Hepatic stellate cell (primary cell): ENCODE measurements at places on chromosomes 12 and 14.
A peak's percentile ranks its signal among the peaks of the same experiment; 100 is the strongest.

DNA sequence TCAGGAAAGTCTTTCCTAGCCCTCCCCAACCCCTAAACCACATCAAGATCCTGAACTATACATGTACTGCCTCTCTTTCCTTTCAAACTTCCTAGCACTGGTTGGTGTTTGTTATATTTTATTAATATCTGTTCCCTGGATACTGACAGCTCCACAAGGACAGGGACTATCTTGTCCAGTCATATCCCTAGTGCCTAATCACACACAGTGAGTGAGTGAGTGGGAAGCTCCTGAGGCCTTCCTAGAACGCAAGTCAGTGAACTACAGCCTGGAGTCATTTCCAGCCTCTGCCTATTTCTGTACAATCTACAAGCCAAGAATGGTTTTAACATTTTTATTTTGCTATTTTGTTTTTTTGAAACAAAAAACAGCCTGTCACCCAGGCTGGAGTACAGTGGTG, 7.5 kb upstream of the ACTR6 start:
- no peak for DNase-seq

- peak; percentile 1 for DNase-seq
Observed at GRCh38 chr14:66403183-66403582, 83.0 kb upstream of the CCDC196 start.

DNA sequence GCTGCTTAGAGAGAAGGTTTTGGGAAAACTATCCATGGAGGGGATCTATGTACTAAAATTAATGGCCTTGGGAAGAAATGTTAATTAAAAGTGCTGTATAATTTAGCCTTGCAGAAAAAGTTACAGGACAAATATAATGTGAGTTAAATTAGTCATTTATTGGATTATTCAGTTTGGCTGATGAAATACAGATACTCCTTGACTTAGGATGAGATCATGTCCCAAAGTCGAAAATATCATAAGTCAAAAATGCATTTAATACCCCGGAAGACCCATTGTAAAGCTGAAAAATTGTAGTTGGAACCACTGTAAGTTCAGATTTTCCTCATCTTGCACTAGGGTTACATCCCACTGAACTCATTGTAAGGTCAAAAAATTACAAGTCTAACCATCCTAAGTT, 9.7 kb downstream of the RTRAF start:
- no peak for DNase-seq

- DNase-seq = peak; percentile 68
Observed at GRCh38 chr14:105465209-105466031, 9.2 kb upstream of the CRIP2 start.

DNA sequence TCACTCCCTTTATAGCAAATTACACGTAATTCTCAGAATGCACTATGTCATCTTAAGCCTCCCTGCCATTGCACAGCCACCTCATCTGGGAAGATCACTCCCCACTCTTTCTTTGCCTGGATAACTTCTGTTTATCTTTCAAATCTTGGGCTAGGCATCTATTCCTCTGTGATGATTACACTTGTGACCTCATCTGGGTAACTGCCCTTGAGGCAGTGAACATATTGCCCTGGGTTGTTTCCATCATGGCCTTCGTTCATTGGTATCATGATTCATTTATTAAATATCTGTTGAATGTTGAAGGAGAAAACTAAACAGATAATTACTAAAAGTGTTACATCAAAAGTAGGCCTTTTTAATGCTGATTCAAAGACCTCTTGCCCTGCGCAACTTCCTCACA, 26.2 kb upstream of the PDE3A start:
- DNase-seq = no peak

GRCh38 chr14:54774824-54775223, 127.8 kb downstream of the GCH1 start:
- no peak for DNase-seq

DNA sequence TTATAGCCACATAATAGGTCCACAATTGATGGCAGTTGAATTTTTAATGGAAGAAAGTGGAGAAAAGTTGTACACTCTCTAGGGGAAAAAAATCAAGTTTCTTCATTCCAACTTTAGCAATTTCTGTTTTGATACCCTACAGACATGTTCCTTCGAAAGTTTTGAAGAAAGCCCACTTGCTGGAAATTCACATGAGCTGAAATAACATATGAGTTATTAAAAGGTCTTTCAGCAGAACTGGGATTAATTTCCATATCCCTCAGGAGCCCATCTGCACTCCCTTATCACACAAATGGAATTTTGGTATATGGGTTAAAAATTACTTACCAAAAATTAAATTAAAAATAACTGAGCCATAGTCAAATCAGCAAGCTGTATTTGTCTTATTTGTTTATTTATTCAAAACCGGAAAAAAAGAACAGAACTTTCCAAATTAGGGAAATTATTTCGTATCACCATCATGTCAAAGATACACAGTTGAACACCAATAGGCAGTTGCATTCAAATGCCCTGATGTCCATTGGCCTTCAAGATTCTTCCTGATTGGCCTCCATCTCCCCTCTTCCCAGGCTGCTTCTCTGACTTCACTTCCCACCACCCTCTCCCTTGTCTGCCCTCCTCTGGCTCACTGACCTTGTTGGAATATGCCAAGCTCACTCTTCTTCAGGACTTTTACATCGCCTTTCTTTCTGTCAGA, 445.5 kb downstream of the EGLN3 start:
- DNase-seq = no peak

DNA sequence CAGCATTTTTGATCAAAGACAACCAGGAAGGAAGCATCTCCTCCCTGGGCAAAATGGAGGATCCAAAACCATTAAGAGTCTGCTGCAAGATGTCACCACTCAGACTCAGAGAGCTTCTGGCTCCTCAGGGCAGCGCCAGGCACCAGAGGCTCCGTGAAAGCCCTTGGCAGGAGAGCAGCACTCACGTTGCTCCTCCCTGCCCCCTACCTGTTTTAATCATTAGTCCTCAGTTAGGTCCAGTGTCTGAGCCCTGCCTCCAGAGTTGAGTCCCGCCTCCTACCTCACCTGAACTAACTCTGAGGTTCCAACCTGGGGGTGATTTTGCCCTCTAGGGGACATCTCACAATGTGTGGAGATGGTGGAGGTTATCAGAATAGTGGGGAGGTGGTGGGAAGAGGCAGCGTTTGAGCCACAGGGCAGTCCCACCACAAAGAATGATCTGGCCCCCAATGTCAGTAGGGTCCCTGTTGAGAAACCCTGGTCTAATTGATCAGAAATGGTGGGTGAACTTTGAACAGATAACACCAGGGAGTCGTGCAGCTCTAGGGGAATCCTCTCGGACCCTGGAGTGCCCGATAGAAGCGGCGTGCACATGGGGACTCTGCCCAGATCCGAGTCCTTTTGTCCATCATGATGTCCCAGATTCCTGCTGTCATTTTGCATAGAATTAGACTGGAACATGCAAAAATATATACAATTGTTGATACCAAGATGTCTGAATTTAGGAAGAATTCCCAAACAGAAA, 156.7 kb upstream of the DIO3 start:
- DNase-seq = no peak

DNA sequence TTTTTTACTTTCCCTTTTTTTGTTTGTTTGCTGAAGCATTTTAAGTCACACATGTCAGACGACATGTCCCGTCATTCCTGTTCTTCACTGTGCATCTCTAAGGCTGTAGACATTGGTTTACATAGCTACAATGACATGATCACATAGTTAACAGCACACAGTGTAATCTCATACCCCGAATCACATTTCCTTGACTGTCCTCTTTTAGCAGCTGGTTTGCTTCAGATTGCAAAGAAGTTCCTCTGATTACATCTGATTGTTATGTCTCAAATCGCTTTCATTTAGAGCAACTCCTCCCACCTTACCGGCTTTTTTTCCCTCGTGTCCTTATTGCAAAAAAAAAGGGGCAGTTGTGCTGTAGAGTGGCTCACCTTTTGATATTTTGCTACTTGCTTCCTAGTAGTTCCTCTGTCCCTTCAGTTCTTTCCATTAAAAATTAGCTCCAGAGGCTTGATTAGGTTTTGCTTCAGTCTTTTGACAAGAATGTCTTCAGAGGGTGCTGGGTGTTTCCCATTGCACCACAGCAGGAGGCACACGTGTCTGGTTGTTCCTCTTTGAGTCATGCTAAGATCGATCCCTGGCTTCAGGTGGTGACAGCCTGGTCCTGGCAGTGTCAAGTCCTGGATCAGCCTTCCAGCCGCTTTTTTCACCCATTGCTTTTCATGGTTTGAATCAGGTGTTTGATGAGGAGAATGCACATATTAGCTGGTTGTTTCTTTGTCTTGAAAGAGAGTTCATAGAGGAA, 35.0 kb downstream of the ZNF664 start:
- no peak for DNase-seq

- no peak for DNase-seq
Observed at GRCh38 chr14:86481104-86481503, 951.2 kb downstream of the FLRT2 start.

DNA sequence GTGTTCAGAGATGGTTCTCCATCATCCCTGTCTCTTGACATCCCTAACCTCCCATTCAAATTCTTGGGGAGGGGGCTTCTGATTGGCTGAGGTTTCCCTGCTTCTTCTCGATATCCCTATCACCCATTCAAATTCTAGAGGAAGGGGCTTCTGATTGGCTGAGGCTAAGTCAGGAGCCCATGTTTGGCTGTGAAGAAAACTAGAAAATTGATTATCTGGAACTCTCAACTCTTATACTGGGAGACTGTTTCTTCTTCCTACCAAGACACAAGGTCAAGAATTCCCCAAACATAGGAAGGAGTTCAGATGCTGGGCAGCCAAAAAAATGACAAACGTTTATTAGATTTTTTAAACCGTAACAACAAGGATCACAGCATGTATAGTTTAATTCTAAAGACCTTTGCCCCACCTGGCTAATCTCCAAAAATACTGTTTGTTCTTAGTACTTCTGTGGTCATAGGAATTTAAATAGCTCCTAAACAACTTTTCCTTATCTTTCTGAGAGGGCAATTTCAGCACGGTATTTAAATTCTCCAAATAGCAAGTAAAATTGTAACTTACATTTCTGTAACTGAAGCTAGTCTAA, 26.4 kb downstream of the SPIC start:
- DNase-seq = no peak

DNA sequence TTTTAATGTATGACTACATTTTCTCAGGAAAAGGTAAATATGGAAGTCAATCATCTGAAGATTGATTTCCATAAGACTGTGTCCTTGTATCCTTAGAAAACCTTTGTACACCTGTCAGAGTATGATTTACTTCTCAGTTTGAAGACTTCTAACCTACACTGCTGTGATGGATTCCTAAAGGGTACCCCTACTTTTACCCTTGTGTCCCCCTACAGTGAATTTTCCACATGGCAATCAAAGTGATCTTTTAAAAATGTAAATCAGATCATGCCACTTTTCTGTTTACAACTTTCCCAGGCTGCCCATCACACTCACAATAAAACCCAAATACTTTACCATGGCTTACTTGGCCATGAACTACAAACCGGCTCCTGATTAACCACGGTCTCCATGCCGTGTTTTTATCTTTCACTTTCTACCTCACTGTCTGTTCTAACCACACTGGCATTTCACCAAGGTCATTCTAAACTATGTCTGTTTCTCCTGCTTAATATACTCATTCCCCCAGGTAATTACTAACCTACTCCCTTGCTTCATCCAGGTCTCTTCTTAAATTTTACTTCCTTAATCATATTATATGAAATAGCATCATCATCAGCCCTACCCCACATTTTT, 8.1 kb downstream of the DNAI7 start:
- no peak for DNase-seq

DNA sequence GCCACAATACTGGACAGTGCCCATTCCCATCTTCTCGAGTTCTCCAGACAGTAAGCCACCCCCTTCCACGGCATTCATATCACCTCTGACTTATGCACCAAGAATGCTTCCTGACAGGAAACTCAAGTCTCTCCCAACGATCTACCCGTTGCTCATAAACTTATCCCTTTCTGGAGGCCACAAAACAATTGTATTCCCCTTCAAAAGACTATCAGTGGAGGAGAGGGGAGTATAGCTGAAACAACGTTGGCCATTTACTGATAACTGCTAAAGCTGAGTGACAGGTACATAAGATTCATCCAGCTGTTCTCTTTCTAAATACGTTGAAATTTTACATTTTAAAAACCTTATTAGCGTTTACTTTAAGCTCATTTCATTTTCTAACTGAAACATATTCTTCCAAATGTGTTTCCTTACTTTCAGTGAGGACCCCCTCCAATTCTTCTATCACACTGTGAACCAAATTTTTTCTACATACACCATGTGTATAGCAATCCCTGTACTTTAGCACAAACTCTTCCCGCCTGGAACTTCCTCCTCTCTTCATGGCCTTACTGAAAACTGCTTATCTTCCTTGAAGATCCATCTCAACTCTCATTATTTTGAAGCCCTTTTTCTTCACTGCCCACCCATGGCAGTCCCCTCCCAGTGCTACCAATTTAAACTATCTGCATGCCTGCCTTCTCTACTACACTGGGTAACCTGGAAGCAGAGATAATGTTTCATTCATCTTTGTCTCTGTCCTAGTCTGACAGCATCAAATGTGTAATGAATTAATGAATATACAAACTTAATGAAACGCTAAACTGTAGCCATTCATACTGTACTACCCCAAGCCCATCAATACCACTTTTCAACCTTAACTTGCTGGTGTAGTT, 28.8 kb downstream of the ATXN2 start:
- DNase-seq = peak; percentile 74

GRCh38 chr12:50567926-50568325, 63.1 kb downstream of the DIP2B start:
- DNase-seq = no peak

GRCh38 chr12:6229224-6230218, 29.3 kb downstream of the CD9 start:
- DNase-seq = peak; percentile 77

GRCh38 chr12:29581631-29582030, 84.1 kb upstream of the OVCH1 start:
- DNase-seq = peak; percentile 27

GRCh38 chr12:30934811-30935210, 8.3 kb downstream of the TSPAN11 start:
- DNase-seq = no peak

- no peak for DNase-seq
Observed at GRCh38 chr14:77923131-77923936, 123.4 kb downstream of the ADCK1 start.

GRCh38 chr14:73381380-73382013, 76.8 kb downstream of the NUMB start:
- no peak for DNase-seq

GRCh38 chr12:28242496-28243309, 52.4 kb downstream of the CCDC91 start:
- DNase-seq = no peak

DNA sequence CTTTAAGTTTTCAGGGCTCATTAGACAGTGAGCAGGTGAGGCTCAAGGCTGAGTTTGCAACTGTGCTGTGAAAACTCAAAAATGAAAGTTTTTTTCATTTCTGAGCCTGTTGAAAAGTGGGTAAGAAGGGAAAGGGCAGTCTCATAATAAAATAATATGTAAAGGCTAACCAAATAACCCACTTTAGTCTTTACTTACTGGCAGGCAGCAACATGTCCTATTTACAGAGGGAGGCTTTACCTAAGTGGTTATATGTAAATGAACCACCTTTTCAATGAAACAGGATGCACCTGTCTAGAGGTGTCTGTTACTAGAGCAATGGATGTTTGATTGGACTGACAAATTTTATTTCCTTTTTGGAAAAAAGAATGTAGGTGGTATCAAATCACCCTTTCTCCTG, 158.0 kb downstream of the ETV6 start:
- DNase-seq = no peak

- no peak for DNase-seq
Observed at GRCh38 chr12:53053218-53054111, 3.6 kb downstream of the TNS2 start.
